ENCODE measurements at places on chromosomes 2 and 18.

DNA sequence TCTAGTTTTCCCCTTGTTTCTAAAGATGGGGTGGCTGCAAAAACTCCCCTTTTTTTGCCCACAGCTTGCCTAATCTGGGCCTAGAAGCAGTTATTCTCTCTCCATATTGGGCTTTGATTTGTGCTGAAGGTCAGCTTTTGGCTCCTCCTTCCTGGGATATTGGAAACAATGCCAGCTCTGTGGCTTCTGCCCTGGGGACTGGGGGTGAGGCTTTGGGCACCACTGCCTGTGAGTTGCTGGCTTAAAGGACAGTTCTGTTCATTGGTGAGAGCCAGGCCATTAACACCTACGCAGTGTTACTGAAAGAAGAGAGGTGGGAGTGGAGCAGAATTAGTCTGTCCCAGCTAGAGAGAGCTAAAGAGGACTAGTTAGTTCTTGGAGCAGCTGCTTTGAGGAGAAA is 4.3 kb downstream of the UBXN2A start:
- peak; percentile 39 for DNase-seq

- DNase-seq: peak; percentile 50
These were observed 640 bp downstream of the SPTBN1 start for GRCh38 chr2:54456612-54457322.

DNA sequence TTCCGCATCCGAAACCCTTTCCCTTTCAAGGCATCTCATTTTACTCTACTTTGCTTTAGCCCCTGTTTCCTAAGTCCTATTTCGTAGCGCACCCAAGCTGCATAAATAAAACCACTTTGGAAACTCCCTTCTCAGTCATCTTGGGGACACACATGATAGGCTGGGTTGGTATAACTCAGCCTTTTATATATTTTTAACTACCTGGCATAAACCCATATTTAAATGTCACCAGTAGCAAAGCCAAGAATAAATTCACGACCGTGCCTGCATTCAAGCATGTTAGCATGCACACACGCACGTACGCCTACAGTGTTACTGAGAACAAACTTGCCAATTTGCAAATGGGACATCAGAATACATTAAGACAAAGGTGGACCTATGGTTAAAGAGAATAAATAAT is 564.7 kb upstream of the PIK3C3 start:
- no peak for DNase-seq

- DNase-seq: peak; percentile 26
These were observed 241.3 kb downstream of the PAX3 start for GRCh38 chr2:222057347-222058073.

GRCh38 chr2:152227969-152228592 is 52.5 kb upstream of the STAM2 start:
- no peak for DNase-seq

- DNase-seq: no peak
These were observed 1333.1 kb downstream of the LRP1B start for GRCh38 chr2:140797718-140798117.

- no peak for DNase-seq
These were observed 450.7 kb upstream of the SLC14A2 start for GRCh38 chr18:45164551-45164950.

DNA sequence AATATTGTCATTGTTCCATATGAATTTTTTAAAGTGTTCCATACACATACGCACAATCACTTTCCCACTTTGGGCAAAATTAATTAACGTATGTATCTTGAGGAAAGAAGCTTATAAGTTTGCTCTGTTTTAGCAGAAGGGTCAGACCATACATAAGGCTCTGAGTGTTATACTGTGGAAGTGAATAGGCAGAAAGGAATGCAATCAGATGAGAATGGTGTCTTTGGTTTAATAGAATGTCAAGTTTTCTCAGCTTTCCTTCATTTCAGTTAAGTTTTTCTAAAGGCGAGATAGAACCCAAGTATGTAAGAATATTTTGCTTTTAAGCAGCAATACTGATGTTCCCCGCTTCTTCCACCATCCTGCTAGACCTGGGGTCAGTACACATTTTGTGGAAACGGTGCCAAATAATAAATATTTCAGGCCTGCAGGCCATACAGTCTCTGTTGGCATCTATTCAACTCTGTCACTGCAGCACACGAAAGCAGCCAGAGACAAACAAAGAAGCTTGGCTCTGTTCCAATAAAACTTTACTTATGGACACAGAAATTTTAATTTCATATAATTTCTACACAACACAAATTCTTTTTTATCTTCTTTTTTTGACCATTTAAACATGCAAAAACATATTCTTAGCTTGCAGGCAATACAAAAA is 100.6 kb downstream of the UPP2 start:
- DNase-seq: no peak

DNA sequence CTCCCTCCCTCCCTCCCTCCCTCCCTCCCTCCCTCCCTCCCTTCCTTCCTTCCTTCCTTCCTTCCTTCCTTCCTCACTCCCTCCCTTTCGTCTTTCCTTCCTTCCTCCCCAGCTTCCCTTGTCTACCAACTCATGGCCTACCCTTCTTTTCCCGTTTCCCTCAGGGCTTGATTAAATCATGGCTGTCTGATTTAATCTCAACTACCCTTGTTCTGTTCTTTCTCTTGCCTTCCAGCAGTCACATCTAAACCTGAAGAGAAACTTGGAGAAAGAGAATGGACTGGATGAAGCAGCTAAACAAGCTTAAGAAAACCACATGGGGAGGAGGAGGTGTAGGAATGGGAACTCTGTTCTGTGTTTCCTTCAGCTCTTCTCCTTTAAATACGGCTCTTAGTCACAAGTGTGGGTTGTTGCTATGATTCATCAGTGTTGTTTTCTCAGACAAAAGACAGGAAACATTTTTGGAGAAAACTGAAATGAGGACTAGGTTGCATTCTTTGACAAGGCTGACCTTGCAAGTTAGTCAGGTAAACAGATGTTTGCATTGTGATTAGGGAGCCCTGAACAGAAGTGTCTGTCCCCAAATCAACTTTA is 177.9 kb downstream of the LRRTM1 start:
- no peak for DNase-seq

GRCh38 chr2:191927991-191928390 is 81.1 kb upstream of the CAVIN2 start:
- peak; percentile 30 for DNase-seq

DNA sequence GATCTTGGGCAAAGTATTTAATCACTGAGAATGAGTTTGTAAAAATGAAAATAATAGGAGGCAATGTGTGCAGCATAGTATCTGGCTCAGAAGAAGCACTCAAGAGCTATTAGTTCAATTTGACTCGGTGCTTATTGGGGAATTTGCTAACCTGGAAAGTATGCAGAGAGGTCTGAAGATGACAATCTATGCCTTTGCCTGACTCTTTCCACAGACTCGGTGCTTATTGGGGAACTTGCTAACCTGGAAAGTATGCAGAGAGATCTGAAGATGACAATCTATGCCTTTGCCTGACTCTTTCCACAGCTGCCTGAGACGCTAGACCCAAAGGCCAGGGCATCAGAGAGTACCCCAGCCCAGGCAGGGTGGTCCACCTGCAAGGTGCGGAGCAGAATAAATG is 12.2 kb upstream of the SH3BP4 start:
- no peak for DNase-seq

- DNase-seq: no peak
These were observed 413.3 kb upstream of the TRIB2 start for GRCh38 chr2:12303181-12304030.

- DNase-seq: no peak
These were observed 20.3 kb downstream of the APOB start for GRCh38 chr2:21023419-21024181.

DNA sequence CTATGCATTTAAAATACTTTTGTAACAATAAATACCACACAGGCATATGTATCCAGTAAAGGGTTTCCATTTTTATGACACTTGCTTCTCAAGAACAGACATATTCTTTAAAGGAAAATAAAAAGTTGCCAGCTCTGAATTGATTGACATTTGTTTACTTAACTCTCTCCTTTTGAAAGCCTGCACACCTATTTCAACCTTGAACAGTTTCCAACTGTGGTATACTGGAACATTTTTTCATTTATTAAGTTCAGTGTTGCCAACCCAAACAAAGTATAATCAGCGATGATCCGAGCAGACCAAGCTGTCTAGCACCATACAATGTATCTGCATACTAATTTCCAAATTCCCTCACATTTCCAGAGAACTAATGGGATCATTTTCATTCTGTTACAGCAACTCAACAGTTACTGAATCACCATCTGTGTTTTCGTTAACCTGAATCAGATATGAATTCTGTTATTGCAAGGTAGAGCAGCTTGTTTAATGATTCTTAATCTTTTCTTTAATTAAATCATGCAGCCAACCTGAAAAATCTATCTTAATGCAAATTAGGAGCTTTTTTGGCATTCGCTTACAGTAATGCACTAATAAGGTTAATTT is 725.5 kb upstream of the ZEB2 start:
- no peak for DNase-seq

- DNase-seq: no peak
These were observed 40.5 kb upstream of the IL1R1 start for GRCh38 chr2:102101849-102102635.

DNA sequence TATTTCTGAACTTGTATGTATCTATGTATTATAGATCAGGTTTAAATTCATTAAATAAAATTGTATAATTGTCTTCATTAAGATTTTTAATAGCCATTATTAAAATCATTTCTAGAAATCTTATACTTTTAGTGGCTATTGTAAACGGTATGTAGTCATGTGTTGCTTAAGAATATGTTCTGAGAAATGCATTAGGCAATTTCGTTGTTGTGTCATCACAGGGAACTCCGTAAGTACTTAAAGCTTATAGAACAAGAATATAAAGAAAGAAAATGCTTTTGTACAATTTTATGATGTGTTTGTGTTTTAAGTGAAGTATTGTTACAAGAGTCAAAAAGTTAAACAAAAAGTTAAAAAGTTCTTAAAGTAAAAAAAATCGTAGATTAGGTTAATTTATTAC is 765.8 kb downstream of the METTL4 start:
- no peak for DNase-seq

GRCh38 chr18:3867864-3868311 is 417.9 kb downstream of the TGIF1 start:
- DNase-seq: no peak

GRCh38 chr18:55475916-55476315 is 112.1 kb downstream of the TCF4 start:
- DNase-seq: no peak

GRCh38 chr2:193228276-193228675 is 1033.5 kb upstream of the TMEFF2 start:
- DNase-seq: no peak

DNA sequence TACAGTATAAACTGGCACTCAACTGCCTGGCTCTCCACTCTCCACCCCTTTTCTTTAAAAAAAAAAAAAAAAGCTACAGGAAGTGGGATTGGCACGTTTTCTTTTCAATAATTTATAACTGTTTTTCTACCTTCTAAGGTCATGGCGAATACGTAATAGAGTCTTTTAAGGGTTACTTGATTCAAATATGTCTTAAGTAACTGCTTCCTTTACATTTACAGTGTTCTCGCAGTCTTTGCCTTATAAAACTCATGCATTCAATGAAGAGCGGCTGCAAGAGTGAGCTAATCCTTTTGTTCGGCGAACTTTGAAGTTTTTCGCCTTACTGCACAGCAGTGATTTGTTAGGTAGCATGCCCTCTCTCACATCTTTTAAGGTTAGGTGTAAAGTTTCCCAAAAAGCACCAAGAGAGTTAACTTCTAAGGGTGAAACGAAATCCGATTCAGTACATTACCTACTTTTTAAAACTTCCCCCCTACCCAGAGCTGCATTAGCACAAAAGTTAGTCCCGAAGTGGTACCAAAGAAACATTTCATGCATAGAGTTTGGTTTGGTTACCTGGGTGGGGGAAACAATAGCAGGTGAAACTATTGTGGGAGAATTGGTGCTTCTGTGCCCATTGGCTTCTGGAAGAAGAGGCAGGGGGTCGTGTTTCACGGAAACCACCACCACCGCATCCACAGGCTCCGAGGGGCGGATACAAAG is 2.0 kb downstream of the KCTD1 start:
- DNase-seq: no peak

DNA sequence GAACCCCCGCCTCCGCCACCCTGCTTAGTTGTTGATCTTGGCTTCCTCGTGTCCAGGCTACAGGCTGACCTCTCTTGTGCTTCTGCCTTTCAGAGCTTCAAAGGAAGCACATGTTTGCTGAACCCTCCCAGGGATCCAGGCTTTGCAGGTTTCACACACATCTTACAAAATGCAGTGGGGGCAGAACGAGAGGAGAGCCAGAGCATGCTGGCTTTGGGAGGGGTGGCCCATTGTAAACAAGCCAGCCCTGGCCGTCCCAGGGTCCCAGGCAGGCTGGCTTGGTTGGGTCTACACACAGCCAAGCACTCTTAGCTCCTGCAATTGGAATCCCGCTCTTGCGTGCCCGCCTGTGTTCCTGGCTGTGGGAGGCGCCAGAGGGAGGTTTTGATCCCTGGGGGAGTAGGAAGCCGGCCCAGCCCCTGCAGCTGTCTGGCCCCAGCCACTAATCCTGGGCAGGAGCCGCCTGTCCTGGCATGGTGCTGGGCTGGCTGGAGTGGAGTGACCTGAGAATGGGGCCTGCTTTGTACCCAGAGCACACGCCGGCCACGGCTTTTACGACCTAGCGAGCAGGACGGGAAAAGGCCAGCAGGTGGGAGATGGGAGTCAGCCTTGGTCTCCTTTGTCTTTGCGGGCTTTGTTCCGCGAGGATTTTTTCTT is 53.9 kb downstream of the SH3BP4 start:
- no peak for DNase-seq

- DNase-seq: peak; percentile 50
These were observed 102.4 kb downstream of the VAPA start for GRCh38 chr18:10015941-10016819.

- DNase-seq: peak; percentile 1
These were observed 245.9 kb downstream of the TFCP2L1 start for GRCh38 chr2:121038891-121039616.

DNA sequence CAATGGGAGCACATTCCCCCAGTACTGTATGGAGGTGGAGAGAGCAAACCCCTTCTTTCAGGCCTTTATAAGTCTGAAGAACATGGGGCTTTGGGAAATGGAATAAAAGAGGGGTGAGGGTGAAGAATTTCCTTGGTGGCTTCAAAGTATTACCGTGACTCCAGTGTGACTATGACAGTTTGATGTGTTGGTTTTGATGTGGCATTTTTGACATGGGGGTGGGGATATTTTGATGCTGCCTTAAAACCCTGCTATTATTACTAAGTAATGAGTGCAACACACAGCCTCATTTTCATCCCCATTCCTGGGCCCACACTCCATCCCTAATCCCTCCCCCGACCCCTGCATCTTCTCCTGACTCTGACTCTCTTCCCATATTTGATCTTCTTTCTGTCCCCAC is 23.6 kb downstream of the QPCT start:
- no peak for DNase-seq

DNA sequence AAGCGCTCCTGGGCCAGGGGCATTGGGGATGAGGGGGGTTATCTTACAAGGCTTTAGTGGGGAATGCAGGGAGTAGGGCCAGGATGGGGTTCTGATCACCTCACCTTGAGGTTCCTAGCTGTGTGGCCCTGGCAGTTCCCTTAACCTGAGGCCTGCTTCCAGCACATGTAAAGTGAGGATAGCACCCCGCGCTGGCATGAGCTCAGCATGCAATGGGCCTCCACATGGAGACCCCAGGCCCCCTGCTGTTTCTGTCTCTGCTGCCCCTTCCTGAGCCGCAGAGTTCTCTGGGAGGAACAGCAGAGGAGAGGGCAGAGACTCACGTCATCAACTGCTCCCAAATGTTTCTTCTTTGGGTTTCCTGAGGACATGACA is 8.6 kb upstream of the TEX51 start:
- no peak for DNase-seq

- DNase-seq: no peak
These were observed 14.3 kb upstream of the ODC1 start for GRCh38 chr2:10462178-10463083.
